Activated CD4-positive, alpha-beta T cell treated with anti-CD3 and anti-CD28 coated beads, Interleukin-2, amount 10 ng/mL, durations not matched to agents 24 days and 14 days (primary cell): ENCODE measurements at places on chromosomes 6 and 20. TPM values are rescaled to one million over a fixed set of nuclear protein-coding genes. Genes with fewer than 3 reads are reported as not detected.

Gene BFSP1
- total RNA-seq: 0.33 and 0.43 TPM in 2 replicates

- H3K27ac ChIP-seq: no peak overlapping the region
- no peak overlapping the region for H3K4me3 ChIP-seq
- peaks cover 2% of the 10 kb centered on the region for H3K4me1 ChIP-seq
- H3K27me3 ChIP-seq: peaks cover 24% of the 10 kb centered on the region
- no peak for DNase-seq
- no peaks in the 10 kb centered on the region for H3K36me3 ChIP-seq
Measured at GRCh38 chr6:1591243-1591642, 18.5 kb upstream of the FOXC1 start.

DNA sequence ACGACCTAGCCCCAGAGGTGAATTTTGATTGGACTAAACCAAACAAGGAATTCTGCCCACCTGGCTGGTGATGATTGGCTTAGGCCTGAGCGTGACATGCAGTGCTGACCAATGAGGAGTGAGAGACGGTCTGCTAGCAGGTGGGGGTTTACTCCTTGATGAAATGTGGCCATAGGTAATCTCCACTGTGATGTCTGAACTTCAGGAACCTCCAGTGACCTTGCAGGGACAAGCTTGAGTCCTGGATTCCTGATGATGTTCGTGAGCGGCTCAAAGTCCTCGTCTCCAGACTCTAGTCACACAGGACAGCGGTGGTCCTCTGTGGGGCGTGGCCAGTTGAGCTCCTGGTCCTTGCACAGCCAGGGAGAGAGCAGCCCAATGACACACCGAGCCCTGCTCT, 8.4 kb downstream of the VSX1 start:
- peaks cover 76% of the 10 kb centered on the region for H3K27me3 ChIP-seq
- peaks cover 2% of the 10 kb centered on the region for H3K4me1 ChIP-seq
- H3K4me3 ChIP-seq: no peak overlapping the region

DNA sequence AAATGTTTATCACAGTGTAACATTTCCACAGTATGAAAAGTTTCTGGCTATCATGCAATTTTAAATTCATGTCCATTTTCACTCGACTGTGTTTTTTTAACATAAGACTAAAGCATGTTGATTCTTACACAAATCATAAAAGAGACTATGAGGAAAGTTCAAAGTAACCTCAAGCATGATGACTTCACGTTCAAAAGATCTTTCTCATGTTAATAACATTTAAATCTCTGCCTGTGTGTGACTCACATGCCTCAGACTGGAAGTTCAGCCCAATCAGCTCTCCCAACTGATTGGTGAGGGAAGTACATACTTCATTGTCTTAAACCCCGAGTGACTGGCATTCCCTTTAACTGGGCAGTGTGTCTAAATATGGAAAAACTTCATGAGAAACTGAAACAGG, 37.4 kb downstream of the ATXN1 start:
- H3K36me3 ChIP-seq: peaks cover 34% of the 10 kb centered on the region
- H3K27me3 ChIP-seq: no peaks in the 10 kb centered on the region
- peaks cover 49% of the 10 kb centered on the region for H3K4me1 ChIP-seq
- no peak overlapping the region for H3K4me3 ChIP-seq

DNA sequence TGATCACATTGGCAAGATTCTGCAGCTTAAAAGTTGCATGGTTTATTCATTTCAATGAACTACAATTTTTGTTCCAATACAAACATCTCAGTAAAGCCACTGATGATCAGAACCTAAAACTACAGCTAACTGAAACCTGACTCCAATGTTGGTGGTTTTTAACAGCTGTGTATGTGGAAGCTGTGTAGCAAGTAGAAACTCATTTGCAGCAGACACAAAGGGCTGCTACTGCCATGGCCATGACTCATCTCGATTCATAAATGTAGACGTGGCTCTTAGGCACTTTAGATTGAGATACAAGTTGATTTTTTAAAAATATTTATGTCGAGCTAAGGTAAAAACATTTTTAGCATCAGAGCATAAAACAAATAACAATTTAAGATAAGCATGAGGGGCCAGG, 19.5 kb upstream of the MAP3K4 start:
- no peaks in the 10 kb centered on the region for H3K36me3 ChIP-seq
- H3K27ac ChIP-seq: no peak overlapping the region
- no peak overlapping the region for H3K4me3 ChIP-seq
- peaks cover 3% of the 10 kb centered on the region for H3K27me3 ChIP-seq

Gene MROH8
- total RNA-seq: 0.63 and 1.3 TPM in 2 replicates

Gene OR5V1
- total RNA-seq: not detected in 2 replicates

Gene GJA10
- total RNA-seq: not detected in 2 replicates

Gene GSTA3
- not detected in 2 replicates for total RNA-seq

DNA sequence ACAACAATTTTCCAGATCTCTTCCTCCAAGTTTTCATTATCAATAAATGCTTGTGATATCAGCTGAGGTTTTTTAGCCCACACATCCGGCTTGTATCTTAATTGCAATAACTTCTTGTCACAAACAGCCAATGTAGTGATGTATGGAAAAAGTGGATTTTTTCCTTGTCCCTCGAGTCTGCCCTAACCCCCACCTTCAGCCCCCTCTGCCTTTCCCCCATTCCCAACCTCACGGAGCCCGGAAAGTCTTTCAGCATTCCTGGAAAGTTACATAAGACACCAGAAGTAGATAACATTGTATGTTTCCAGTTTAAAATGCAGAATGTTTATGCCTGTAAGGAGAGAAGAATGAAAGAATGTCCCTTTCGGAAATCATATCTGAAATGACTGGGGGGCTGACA, 179.2 kb upstream of the PHACTR1 start:
- no peak for DNase-seq
- H3K36me3 ChIP-seq: no peaks in the 10 kb centered on the region
- H3K4me3 ChIP-seq: no peak overlapping the region
- H3K27ac ChIP-seq: no peak overlapping the region
- peaks cover 4% of the 10 kb centered on the region for H3K27me3 ChIP-seq

Gene GPX6
- total RNA-seq: not detected in 2 replicates

- DNase-seq: peak; percentile 93
- peaks cover 21% of the 10 kb centered on the region for H3K36me3 ChIP-seq
- H3K4me1 ChIP-seq: peaks cover 12% of the 10 kb centered on the region
- peak overlapping the region; percentile 51 for H3K27ac ChIP-seq
Measured at GRCh38 chr20:63520934-63521601, 503 bp downstream of the PPDPF start.

DNA sequence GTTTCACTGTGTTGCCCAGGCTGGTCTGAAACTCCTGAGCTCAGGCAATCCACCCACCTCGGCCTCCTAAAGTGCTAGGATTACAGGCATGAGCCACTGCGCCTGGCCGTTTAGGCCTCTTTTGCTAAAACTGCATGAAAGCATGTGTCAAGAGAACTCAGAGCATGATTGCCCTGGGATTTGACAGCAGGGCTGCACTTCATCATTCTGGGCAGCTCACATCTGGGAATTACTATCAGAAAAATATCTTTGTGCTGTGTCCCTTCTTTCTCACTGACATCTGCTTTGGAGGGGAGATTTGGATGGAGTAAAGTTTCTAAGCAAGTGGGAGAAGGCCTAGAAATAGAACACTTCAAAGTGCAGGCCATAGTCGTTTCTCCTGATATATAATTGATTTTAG, 59.6 kb upstream of the EIF2S2 start:
- H3K4me1 ChIP-seq: no peaks in the 10 kb centered on the region
- H3K36me3 ChIP-seq: no peaks in the 10 kb centered on the region
- no peak for DNase-seq

DNA sequence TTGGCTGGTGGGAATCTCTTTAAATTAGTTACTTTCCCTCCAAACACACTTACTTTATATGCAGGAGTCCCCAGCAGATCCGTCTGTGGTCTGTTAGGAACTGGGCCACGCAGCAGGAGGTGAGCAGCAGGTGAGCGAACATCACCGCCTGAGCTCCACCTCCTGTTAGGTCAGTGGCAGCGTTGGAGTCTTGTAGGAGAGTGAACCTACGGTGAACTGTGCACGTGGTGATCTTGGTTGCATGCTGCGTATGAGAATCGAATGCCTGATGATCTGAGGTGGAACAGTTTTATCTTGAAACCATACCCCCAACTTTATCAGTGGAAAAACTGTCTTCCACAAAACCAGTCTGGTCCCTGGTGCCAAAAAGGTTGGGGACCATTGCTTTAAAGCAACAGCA, 5.0 kb downstream of the SERPINB6 start:
- peaks cover 2% of the 10 kb centered on the region for H3K4me1 ChIP-seq
- peaks cover 32% of the 10 kb centered on the region for H3K27me3 ChIP-seq
- H3K36me3 ChIP-seq: no peaks in the 10 kb centered on the region

- peaks cover 5% of the 10 kb centered on the region for H3K36me3 ChIP-seq
- H3K4me3 ChIP-seq: no peak overlapping the region
- H3K27ac ChIP-seq: no peak overlapping the region
- H3K4me1 ChIP-seq: peaks cover 81% of the 10 kb centered on the region
- DNase-seq: no peak
Measured at GRCh38 chr6:52392944-52393343, 27.2 kb upstream of the EFHC1 start.

DNA sequence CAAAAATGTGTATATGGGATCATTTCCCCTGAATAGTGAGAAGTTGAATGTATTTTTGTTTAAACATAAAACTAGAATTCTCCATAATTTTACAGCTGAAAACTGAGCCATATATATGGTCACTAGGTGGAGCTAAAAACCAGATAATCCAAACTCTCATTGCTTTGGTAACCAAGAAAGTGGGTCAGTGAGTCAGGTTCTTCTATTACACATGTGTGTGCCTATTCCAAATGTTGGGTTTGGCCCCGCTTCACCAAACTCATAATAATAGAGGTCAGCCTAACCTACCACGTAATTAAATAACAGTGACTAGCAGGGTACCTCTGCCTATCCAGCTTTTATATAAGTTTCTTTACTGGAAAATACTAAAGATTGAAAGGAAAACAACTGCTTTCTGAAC, 19.3 kb upstream of the RNGTT start:
- H3K4me1 ChIP-seq: no peaks in the 10 kb centered on the region
- H3K27me3 ChIP-seq: peaks cover 12% of the 10 kb centered on the region
- H3K27ac ChIP-seq: no peak overlapping the region

Gene ECHDC1
- 60.2 and 63.1 TPM in 2 replicates for total RNA-seq

GRCh38 chr6:48775157-48775556, 664.2 kb upstream of the PTCHD4 start:
- no peaks in the 10 kb centered on the region for H3K27me3 ChIP-seq
- no peak overlapping the region for H3K4me3 ChIP-seq
- no peaks in the 10 kb centered on the region for H3K36me3 ChIP-seq
- H3K4me1 ChIP-seq: no peaks in the 10 kb centered on the region

DNA sequence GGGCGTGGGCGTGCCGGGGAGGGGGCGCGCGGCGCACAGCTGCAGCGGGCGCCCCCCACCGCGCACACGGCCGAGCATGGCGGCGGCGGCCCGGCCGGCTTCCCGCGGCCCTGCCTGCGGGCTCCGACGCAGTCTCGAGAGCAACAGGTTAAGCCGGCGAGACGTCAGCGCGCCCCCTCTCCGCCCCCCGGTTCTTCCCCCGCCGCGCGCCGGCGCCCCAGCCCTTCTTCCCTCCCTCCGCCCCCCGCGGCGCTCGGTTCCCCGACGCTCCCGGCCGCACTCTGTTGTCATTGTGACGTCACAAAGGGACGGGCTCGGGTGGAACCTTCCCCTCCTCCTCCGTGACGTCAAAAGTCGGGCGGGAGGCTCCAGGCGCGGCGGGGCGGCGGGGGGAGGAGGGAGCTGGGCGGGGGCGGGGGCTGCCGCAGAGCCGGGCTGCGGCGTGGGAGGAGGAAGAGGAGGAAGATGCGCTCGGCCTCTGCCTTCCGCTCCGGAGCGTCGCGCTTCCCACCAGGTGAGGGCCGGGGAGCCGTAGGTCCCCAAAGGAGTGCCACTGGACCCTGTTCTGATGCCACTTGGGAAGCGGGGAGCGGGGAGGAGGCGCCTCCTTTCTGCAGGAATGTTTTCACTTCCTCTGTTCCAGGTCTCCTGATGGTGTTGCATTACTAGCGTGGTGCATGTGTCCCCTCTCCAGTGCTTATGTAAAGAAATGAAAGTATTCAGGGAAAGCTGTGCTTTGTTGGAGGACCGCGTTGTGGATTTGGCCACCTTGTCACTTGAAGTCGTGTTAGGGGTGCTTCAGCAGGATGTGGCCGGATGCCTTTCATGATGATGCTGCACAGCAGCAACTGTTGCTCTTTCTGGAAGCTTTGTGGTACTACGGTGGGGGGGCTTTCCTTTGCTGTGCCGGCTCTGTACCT, 2.8 kb downstream of the JARID2 start:
- H3K4me1 ChIP-seq: peaks cover 55% of the 10 kb centered on the region
- peak overlapping the region; percentile 87 for H3K4me3 ChIP-seq
- DNase-seq: peak; percentile 99
- H3K36me3 ChIP-seq: peaks cover 50% of the 10 kb centered on the region

DNA sequence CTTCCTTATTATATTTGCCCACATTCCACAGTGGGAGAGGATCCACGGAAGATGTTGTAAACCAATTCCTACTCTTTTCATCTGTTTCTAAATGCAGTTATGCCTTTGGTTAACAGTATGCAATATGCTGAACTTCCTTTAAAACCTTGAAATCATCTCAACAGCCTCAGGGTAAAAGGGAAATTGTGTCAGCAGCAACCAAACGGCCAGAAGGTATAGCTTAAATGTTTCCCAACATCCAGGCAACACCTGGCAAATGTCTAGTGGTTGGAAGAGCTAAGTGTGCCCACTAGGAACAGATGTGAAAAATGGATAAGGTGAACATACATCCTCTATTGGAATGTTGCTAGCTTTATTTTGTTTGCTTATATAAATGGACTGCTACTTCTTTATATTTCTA, 164.8 kb downstream of the FAXC start:
- no peaks in the 10 kb centered on the region for H3K4me1 ChIP-seq
- no peak for DNase-seq
- no peak overlapping the region for H3K27ac ChIP-seq
- no peak overlapping the region for H3K4me3 ChIP-seq

Gene PSORS1C2
- not detected in 2 replicates for total RNA-seq

Gene PAK5
- total RNA-seq: not detected in 2 replicates

DNA sequence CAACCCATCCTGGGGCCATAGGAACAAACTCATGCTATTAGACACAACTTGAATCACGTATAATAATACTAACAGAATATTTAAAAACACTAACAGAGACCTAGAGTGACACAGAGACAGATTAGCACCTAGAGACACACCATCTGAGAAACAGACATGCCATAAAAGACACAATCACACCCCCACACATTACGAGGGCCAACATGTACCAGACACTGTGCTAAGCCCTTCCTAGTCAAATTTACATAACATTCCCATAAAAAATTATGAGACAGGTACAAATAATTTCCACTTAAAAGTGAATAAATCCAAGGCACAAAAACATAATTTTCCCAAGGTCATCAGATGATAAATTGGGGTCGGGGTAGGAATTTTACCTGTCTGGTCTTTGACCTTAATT, 141.1 kb upstream of the PRSS16 start:
- H3K4me3 ChIP-seq: no peak overlapping the region
- H3K4me1 ChIP-seq: no peaks in the 10 kb centered on the region
- no peaks in the 10 kb centered on the region for H3K36me3 ChIP-seq
- peaks cover 13% of the 10 kb centered on the region for H3K27me3 ChIP-seq

DNA sequence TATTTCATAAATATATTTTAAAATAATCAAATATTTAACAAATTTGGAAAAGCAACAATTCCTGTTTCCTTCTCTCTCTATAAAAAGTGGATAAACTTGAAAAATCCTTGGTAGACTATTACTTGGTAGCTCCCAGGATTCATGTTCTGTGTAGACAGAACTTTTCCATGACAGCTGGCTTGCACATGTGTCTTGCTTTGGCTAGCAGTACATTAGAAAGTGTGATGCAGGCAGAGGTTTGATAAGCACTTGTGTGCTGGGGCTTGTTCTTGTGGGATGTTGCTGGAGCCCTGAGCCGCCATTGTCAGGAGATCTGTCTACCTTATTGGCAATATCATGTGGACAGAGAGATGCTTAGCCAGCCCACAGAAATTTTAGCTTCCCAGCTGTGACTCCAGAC, 327.2 kb downstream of the CDKAL1 start:
- no peaks in the 10 kb centered on the region for H3K36me3 ChIP-seq
- H3K4me1 ChIP-seq: no peaks in the 10 kb centered on the region
- no peak overlapping the region for H3K4me3 ChIP-seq
- H3K27ac ChIP-seq: no peak overlapping the region
- no peaks in the 10 kb centered on the region for H3K27me3 ChIP-seq
